ENCODE measurements at places on chromosomes 4 and X.

DNA sequence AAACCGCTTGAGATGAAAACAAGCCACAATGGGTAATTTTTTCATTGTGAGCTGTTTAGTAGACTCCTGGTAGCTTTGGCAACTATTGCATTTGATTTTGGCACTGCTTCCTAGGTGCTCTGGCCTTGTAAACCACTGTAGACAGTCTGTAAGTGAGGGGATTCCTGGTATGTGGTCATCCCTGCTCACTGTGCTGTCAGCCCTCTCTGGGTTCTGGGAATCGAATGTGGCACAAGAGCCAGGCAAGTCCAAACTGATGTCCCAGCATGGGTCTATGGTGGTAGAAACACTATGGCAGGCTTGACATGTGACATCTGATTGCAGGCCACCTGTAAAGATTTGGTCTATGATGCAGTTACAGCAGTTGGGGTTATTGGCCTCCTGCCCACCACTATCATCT is 2.5 kb downstream of the USP51 start:
- DNase-seq = no peak

DNA sequence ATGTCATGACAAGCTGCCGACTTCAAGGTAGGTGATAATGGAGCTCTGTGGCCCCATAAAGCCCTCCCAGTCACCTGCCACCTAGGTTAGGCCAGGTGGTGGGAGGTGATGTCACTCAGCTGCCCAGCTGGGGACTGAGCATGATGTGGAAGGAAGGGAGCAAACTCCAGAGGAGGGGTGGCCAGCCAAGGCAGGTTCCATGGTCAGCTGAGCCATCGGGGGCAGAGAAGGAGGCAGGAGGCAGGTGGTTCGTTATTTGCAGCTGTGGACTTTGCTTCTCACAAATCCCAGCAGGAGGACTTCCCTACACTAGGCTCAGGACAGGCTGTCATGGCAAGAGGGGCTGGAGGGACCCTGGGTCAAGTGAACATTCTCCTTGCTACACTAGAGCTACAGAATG is 2.1 kb downstream of the CCDC120 start:
- no peak for DNase-seq

- no peak for DNase-seq
Observed at GRCh38 chr4:12963912-12964311, 520.2 kb downstream of the RAB28 start.

DNA sequence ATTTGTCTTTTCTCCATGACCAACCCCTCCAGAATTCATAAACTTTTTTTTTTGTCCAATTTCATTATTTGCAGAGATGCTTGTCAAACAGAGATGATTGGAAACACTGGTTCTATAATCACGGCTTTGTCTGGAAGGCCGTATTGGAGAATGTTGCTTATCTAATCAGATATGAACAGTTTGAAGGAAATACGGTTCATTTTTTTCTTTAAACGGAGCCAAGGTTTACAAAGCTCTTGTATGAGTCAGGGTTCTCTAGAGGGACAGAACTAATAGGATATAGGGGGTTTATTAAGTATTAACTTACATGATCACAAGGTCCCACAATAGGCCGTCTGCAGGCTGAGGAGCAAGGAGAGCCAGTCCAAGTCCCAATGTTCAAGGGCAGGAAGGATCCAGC is 1415.8 kb downstream of the C4orf33 start:
- DNase-seq = no peak

DNA sequence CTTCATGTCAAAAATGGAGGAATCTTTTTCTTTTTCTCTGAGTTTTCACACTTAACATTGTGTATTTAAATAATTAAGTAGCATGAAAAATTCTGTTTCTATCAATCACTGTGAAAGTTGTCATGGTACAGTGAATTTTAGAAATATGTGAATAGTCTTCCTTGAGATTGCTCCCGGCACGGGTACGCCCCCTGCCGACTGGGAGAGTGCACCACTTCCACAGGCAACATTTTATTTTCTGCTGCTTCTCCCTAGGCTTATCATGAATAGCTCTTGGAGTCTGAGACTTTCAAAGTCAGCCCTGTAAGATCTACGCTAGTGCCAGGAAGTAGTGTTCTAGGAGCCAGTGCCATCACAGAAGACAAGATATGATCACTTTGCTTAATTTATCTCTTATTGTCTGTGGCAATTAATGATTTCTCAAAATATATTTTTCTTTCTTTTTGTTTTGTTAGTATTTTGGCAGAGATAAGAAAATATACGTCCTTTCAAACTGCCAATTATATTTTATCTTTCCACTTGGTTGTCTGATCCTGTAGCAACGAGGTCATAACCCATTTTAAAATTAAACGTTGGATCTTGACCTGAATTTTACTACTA is 763.8 kb upstream of the AADAT start:
- peak; percentile 75 for DNase-seq

DNA sequence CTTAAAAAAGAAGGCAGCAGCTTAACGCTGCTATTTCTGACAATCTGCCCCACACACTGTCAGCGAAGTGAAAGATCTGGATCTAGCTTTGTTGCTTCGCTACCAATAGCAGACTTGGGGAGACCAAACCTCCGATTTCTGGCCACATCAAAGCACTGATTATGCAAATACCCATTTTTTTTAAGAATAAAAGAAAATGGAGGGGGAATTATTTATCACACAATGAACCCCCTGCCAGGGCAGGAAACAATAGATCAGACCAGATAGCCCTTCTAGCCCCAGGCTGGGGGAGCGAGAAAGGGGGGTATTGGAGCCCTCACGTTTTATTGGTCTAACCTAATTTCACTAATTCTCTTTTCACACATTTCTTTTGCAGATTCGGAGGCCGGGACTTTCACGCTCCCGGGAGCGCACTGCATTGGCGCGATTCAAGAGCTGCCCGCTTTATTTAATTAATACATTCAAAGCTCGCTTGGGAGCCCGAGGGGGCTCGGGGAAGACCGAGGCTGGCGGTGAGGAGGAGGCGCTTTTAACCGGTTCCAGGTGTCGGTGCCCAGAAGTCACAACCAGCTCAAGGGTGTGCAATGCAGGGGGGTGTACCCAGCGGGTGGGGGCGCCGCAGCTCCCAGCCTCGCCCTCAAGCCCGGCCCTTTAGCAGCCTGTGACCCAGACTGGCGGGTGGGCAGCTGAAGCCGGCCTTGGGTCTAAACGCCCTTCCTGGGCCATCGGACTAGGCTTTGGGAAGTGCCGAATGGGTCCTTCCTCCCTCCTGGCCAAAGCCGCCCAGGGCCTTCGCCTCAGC is 5.5 kb downstream of the NEUROG2 start:
- DNase-seq = no peak

DNA sequence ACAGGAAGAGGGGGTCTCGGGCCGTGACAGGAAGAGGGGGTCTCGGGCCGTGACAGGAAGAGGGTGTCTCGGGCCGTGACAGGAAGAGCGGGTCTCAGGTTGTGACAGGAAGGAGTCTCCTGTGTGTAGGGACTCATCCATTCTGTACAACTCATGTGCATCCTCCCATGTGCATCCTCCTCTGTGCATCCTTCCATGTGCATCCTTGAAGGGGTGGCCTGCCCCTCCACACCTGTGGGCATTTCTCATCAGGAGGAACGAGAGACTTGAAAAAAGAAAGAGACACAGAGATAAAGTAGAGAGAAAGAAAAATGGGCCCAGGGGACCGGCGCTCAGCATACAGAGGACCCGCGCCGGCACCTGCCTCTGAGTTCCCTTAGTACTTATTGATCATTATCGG is 30.2 kb upstream of the PLCXD1 start:
- DNase-seq = no peak

- no peak for DNase-seq
Observed at GRCh38 chr4:39975488-39976089, 2.1 kb downstream of the PDS5A start.

GRCh38 chr4:39730072-39730471 is 32.1 kb downstream of the UBE2K start:
- DNase-seq = no peak

DNA sequence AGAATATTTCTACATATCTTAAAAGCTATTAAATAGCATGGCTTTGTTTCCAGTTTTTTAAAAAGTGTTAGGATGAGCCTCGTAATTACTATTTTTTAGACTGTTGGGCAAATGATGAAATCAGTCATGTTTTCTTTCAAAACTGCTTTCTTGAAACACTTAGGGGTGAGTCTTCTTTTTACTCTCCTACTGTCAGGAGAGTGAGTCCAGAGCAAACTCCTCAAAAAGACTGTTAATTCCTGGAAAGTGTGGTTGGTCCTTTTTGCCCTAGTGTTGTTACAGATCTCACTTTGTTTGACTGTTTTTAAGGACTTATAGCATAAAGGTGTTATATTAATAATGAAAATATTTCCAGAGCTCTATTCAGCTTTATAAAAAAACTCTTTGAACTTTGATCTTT is 6.3 kb downstream of the GSTCD start:
- no peak for DNase-seq

GRCh38 chr4:183098723-183099536 is at the start of gene WWC2:
Gene WWC2, plus strand, starts transcription at chr4:183099257. Its CDS starts 235 bp downstream, at chr4:183099492.
- peak; percentile 95 for DNase-seq

DNA sequence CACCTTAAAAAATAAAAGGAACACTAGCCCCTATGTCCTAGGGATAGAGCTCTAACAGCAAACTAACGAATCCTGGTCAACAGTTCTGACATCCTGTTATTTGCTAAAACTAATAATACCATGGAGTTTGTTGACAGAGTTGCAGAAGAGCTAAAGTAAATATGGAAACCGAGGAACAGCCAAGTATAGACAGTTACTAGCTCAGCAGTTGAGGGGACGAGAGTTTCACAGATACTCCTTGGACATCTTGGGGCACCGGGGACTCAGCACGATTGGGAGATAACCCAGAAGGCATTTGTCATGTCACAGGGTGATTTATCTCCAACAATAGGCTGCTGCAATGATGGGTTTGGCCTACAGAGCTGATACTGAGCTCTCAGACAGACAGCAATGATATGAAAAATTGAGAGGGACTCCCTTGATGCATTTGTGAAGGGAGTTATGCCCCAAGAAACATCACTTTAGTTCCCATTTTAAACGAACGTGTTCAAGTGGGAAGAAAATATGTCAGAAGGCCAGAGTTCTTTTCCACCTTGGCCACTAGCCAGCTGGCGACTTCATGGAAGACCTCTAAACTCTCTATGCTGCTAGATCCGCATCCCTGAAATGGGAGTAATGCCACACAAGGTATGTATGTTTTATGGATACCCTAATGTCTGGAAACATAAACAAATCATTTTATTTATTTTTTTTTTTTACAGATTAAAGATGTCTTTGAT is 48.6 kb downstream of the TSC22D3 start:
- DNase-seq = no peak

DNA sequence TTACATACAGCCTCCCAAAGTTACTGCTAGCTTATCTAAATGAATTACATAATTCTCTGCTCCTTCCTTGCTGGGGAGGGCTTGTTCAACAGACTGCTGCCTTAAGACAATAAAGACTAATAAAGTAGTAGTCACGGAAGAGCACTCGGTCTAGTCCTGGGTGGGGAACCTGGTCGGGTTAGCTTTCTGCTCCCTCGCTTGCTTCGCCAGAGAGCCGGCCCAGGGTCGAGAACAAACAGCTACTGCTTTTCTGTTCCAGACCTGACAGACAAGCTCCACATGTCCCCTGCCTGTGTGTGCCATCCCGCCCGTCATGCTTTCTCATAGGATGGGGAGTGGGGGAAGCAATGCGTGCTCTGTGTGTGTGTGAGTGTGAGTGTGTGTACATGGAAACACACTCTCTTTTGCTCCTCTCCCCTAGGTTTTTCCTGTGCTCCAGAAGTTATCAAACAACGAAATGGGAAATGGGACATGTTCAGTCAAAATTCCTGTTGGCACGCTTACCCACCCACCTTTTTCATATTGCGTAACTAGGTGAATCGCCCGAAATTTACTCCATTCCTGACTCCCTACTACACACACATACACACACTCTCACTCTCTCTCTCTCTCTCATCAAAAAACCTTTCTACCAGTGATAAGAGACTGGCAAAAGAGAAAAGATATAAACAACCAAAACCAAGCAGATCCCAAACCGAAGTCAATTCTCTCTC is 1.3 kb downstream of the NPY1R start:
- no peak for DNase-seq

DNA sequence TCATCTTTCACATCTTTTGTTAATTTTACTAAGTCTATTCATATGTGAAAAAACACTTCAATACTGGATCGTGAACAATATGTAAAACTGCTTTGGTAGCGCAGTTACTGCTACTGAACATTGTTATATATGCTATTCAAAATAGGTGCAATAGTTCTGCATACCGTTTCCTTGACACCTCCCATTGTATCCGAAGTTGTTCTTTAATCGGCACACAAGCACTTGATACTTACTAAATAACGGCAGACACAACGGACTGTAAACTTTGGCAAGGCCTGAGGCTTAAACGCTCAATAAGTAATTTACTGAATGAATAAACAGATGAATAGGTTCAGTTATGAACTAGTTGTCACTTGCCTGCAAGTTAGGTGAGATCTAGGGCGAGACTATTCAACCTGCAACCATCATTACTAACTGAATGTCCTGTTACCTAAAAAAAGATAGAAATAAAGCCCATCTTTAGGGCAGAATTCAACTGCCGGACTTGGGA is 620 bp downstream of the ANAPC10 start:
- no peak for DNase-seq

GRCh38 chrX:30795981-30796958 is 92.8 kb downstream of the TAB3 start:
- no peak for DNase-seq

DNA sequence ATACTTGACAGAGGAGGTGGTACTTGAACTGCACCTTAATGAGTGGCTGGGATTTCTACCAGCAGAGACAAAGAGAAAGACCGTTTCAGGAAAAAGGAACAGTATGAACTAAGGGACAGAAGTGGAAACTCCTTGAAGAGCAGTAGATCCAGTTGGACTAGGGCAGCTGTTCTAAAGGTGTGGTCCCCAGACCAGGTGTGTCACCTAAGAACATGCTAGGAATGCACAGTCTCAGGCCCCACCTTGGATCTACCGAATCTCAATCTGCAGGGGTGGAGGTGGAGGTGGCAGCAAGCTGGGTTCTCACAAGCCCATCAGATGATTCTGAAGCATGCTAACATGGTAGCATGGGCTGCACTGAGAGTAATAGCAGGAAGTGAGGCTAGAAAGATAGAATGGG is 22.3 kb downstream of the DAPP1 start:
- DNase-seq = no peak

GRCh38 chrX:103789004-103789403 is 12.4 kb downstream of the PLP1 start:
- DNase-seq = no peak

DNA sequence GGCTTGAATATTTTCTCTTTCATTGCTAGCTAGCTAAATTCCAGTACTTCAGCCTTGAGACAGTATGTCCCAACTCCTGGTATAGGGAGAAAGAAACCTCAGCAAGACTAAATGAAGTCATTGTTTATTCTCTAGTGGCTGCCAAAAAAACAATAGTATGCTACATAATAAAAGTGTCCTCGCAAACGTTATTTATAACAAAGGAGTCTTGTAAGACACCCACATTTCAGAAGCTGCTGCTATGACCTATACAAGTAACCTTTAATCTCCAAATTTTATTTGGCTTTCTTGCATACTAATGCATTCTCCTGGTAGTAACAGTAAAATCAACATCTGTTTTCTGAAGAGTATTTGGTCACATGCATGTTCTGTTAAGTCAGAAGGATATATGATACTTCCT is 28.8 kb downstream of the NEK1 start:
- DNase-seq = no peak

Measured in D341Med (cell line).